ENCODE measurements at places on chromosomes 13 and 19.

GRCh38 chr13:69828527-69828926 is 279.1 kb upstream of the ATXN8OS start:
- no peak for DNase-seq

DNA sequence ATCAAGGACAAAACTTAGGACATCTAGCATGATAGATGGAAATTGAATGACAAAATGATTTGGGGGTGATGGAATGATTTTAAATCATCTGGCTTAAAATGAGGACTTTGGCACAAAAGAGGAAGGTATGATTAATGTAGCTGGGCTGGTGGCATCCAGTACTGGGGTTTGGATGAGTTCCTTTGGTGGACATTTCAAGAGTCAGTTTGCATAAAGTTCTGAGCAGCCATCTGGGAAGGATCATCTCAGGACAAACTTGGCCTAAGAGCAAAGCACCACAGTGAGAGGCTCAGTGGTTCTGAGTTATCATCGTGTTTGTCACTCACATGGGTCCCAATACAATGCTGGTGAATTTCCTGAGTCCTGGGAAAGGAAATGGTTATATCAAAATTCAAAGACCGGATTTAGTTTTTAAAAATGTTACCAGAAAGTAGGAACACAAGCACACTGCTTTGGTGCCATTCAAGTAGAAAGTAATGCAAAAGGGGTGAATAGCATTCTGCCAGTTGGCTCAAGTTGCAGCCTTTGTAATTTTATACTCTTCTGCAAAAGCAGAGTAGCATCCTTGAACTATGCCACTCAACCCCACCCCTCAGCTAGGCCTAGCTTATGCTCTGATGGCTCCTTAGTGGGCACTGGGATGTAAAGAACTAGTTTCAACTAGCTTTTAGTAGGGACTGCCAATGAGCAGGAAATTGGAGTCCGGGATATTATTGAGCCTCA is 219.0 kb downstream of the COG6 start:
- no peak for DNase-seq

DNA sequence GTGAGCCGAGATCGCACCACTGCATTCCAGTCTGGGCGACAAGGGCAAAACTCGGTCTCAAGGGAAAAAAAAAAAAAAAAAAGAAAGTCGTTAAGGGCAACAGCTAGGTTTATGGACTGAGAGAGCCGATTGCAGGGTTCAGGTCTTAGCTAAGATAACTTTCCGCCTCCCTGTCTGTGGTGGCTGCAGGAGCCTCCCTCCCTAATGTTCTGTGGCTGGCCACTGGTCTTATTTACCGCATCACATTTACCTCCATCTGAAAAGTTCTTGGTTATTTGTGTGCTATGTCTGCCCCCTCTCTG is 722 bp upstream of the CRTC1 start:
- DNase-seq = no peak

DNA sequence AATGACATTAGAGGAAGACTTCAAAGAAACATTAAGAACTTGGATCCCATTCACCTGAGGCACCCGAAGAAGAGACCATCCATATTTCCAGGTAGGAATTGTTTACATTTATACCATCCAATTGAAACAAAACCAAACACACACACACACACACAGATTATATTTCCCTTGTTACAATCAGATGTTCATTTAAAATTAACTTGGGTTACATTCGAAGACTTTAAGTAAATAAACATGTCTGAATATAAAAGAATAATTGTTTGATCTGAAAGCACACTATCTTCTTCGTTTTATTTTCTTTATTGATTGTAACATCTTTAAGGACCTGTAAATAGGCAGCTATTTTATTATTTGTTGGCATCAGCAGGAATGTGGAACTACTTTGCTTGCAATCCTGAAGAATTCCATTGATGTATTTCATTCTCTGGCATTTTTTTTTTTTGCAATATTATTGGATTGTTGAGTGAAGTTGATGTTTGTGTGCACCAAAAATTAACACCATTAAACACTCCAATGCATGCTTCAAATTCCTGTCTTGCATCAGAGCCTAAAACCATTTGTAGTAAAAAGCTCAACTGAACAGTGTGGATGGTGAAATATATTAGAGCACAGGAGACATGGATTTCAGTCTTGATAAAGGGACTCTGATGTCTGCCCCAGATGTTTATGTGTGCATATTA is 85.3 kb upstream of the FRY start:
- no peak for DNase-seq

DNA sequence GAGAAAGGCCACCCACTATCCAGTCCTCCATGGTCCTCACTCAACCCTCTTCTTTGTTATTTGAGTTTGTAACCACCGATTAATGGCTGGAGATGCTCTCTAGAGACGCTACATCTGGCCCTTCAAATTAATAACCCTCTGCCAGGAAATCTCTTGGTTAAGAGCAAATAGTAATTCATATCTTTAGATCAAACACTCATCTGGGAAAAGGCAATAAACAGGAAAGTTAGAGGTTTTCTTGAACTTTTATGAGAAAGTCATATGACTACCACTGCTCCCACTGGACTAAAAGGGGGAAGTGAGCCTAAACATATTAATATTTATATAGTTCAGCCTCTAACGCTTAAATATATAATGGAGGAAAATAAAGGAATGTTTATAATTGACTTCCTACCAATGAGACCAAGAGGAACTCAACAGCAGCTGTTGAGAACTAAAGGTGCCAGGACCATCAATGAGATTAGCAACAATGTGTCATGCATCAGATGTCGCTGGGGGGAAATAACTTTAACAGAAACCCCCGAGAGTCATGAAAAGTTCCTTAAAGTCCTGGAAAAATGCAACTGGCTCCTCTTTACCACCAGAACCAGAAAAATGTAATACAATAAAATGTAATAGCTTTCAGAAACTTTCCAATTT is 2.7 kb downstream of the TBC1D4 start:
- no peak for DNase-seq

DNA sequence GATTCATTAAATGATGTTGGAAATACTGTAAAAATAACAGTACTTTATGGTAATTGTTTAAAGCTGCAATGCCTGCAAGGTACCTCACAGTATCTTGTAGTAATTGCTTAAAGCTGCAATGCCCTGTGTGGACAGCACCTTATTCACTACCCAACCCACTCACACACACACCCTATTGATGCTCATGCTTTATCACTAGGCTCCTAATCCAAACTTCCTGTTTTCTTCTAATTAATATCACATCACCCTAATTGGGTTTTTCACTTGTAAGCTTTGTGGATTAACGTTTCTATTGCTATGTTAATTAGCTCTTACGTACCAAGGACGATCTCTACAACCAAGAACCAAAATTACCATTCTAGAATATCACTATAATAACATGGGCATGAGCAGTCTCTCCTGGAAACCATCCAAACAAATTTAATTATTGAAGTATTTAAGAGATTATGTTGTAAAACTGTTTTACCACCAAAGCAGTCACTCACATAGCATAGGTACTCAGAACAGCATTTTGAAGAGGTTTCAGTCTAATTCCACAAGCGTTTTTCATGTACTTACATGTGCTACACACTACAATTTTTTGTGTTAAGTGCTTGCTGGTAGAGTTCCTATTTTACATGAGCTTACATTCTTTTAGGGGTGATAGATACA is 303.8 kb downstream of the PCDH9 start:
- DNase-seq = no peak

- no peak for DNase-seq
Observed at GRCh38 chr13:113837560-113838355, 26.1 kb downstream of the GAS6 start.

DNA sequence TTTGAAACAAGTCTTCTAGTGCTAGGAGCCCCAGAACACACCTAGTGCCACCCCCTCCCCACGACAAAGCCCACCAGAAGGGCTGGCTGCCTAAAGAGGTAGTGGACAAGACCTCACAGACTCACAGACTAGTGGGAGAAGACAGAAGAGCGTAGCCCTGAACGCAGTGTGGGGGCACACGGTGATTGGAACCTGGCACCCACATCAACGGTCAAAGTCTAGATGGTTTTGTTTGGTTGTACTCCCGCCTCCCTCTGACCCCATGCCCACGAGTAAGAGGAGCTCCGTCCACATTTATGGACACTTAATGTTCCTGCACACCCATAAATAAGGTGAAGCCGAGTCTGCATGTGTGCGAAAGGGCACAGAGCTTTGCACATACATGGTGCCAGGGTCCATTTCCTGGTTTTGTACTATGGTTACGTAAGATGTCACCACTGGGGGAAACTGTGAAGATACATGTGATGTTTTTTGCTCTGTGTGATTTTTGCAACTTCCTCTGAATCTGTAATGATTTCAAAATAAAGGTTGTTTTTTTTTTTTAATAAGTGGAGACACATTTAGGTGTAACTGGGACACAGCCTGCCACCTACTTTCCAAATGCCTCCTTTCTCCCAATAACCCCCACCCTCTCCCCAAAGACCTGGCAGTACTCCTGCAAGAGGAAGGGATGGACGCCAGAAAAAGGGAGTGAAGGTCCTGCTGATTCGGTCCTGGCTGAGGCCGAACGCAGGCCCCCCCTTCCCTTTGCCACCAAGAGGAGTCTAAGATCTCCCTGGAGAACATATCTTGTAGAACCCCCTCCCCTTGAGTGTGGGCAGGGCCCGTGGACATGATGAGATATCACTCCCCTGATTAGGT is 72.8 kb downstream of the GNG7 start:
- DNase-seq = peak; percentile 43

Data from bone marrow (tissue), 2 donors.